ENCODE measurements at places on chromosomes 2 and 18.
A peak's percentile ranks its signal among the peaks of the same experiment; 100 is the strongest.

DNA sequence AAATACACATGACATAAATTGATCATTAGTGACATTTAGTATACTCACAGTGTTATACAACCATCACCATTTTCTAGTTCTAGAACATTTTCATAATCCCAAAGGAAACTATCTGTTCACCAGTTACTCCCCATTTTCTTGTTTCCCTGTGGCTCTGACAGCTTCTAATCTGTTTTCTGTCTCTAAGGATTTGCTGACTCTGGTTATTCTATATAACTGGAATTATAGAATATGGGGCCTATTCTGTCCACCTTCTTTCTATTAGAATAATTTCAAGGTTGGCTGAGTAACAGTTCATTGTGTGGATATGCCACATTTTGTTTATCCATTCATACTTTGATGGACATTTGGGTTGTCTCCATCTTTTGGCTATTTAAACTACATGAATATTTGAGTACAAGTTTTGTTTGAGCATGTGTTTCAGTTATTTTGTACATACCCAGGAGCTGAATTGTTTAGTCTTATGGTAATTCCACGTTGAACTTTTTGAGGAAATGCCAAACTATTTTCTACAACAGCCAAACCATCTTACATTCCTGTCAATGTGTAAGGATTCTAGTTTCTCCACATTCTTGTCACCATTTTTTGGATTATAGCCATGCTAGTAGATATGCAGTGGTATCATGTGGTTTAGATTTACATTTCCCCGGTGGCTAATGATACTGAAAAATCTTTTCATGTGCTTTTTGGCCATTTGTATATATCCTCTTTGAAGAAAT lies 20.5 kb downstream of the KIAA1328 start:
- no peak for DNase-seq

DNA sequence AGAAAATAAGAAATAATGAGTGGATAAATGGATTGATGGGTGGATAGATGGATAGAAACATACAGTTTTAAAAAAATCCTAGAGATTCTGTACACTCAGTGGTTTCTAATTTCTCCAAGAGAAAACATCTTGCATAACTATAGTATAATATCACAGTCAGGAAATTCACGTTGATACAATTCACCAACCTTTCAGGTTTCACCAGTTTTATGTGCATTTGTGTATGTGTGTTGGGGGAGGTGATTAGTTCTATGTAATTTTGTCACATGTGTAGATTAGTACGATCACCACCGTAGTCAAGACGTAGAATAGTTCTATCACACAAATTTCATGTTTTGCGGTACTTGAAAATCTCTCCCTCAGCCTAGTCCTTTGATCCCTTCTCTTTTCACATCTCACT lies 288.2 kb upstream of the LRATD1 start:
- no peak for DNase-seq

- no peak for DNase-seq
Measured at GRCh38 chr18:74148543-74149070, 284 bp downstream of the TIMM21 start.

DNA sequence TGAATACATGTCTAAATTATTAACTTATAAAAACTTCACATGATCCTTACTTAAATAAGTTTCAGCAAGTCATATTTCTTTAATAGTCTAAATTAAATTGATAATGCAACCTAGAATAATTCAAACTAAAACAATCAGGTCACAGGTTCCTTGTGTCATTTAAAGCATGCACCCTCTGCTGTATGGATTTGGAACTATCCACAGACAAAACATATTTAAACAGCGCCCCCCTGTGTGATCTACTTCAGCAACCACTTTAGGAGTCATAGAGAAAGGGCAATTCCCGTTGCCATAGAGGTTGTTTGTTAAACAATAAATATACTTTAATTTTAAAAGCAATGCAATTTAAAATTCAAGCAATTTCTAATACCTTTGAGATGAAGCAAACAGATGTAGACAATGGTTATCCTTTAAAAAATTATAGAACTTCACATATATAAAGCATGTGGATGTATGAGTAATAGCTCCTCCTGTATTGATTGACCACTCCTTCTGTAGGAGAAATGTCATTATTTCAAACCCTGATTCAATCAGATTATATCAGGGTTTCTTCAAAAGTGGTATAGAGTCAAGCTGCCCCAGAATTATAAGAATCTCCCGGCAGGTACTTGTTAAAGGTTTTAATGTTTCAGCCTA lies 21.2 kb downstream of the GRB14 start:
- DNase-seq = peak; percentile 80
